ENCODE measurements at places on chromosomes 1 and 21. TPM values are rescaled to one million over a fixed set of nuclear protein-coding genes. Genes with fewer than 3 reads are reported as not detected.

DNA sequence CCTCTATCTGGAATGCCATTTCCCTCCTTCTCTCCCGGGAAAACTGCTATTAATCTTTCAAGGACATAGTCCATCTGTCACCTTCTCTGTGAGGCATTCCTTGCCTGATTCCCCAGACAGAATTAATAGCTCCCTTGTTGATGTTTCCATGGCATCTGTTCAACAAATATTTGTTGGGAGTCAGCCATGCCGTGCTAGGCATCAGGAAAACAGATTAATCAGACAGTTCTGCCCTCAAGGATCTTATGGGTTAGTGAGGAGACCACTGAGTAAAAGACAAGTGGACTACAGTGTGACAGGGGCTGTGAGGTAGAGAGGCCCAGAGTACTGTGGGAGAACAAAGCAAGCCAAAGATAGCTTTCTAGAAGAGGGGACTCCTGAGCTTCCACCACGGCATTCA is 11.4 kb upstream of the MAGOH start:
- H3K27ac ChIP-seq: no peak overlapping the region
- no peaks in the 10 kb centered on the region for H3K4me1 ChIP-seq
- DNase-seq: no peak
- no peaks in the 10 kb centered on the region for H3K27me3 ChIP-seq
- H3K36me3 ChIP-seq: peaks cover 72% of the 10 kb centered on the region

DNA sequence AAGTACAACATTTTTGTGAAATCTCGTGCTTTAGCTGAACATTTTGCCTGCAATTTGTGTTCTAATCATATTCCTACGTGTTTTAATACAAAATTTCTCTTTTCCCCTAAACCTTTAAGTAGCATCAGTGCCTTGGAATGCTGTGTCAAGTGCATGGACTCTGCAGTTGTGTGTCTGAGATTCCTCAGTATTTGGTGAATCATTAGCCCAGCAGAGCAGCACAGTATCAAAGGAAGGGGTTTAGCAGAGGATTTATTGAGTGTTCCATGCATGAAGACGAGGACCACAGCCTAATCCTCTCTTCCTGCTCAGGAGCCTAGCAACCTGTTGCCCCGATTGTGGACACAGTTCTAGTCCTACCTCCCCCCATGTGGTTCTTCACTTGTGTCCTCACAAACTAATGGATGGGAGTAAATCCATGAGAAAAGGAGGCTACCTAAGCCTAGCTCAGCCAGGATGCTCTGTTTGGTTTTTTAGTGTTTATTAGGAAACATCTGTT is 29.3 kb upstream of the PCP4 start:
- no peaks in the 10 kb centered on the region for H3K27me3 ChIP-seq
- no peaks in the 10 kb centered on the region for H3K36me3 ChIP-seq
- no peak overlapping the region for H3K4me3 ChIP-seq
- peaks cover 16% of the 10 kb centered on the region for H3K4me1 ChIP-seq

DNA sequence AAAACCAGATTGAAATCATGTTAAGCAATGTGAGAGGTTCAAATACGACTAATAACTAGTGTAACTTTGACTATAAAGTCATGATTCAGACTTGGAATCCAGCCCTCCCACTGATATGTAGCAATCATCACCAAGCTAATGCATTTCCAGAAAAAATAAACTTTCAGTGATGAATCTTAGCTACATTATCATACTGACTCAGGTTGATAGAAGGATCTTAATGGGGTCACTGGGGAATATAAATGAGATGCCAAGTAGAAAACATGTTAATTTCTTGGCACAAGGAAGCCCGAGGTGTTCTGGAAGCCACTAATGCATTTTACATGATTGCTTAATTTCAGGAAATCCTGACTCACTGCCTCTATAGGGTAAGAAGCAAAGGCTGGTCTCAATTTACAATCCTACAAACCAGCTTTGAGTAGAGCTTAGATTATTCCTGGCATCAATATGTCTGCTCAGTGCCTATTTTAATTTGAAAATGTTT is 67.7 kb downstream of the SELENOF start:
- H3K27me3 ChIP-seq: no peaks in the 10 kb centered on the region
- H3K27ac ChIP-seq: no peak overlapping the region
- no peaks in the 10 kb centered on the region for H3K36me3 ChIP-seq
- DNase-seq: no peak
- no peak overlapping the region for H3K4me3 ChIP-seq

- no peaks in the 10 kb centered on the region for H3K36me3 ChIP-seq
- peaks cover 39% of the 10 kb centered on the region for H3K4me1 ChIP-seq
- DNase-seq: no peak
- peaks cover 17% of the 10 kb centered on the region for H3K27me3 ChIP-seq
- H3K27ac ChIP-seq: no peak overlapping the region
- no peak overlapping the region for H3K4me3 ChIP-seq
Observed at GRCh38 chr1:29243023-29243870, 6.9 kb downstream of the PTPRU start.

GRCh38 chr21:38148046-38148445 is 108.7 kb upstream of the KCNJ15 start:
- H3K36me3 ChIP-seq: peaks cover 7% of the 10 kb centered on the region
- H3K4me1 ChIP-seq: peaks cover 12% of the 10 kb centered on the region
- no peak for DNase-seq
- H3K27me3 ChIP-seq: no peaks in the 10 kb centered on the region

CDA gene
- 12.5 TPM for total RNA-seq
